ENCODE measurements at places on chromosomes 2 and 18.
A peak's percentile ranks its signal among the peaks of the same experiment; 100 is the strongest.

DNA sequence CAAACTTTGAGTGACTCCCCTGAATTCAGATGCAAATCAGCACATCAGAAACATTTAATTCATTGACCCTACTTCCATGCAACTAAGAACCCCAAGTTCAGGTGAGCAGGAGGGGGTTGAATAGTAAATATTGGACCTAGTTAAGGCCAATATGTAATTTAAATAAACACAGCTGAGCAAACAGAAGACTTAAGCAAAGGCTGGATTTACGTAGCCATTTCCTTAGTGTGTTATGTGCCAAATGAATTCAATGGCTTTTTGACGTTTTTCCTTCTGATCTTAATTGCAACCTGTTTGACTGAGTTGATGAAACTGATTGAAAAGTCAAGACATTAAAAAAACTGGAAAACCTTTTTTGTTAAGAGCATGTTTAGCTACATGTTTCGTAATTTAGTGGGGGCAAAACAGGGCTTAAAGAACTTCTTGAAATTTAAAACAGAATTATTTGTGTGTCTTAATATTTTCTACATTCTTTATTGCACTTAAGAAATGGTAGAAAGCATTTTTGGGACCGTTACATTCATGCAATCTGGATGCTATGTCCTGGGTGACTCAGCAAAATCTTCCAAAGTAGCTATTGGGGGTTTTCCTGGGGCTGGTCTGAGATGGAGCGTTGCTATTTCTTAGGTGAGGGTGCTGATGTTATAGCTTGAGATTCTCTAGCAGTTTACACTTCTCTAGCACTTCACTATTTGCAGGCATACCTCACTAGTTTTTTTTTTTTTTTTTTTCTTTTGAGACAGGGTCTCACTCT is 25.5 kb upstream of the KCNE4 start:
- DNase-seq = no peak

GRCh38 chr2:37616677-37617005 is 54.8 kb downstream of the CDC42EP3 start:
- DNase-seq = peak; percentile 44

DNA sequence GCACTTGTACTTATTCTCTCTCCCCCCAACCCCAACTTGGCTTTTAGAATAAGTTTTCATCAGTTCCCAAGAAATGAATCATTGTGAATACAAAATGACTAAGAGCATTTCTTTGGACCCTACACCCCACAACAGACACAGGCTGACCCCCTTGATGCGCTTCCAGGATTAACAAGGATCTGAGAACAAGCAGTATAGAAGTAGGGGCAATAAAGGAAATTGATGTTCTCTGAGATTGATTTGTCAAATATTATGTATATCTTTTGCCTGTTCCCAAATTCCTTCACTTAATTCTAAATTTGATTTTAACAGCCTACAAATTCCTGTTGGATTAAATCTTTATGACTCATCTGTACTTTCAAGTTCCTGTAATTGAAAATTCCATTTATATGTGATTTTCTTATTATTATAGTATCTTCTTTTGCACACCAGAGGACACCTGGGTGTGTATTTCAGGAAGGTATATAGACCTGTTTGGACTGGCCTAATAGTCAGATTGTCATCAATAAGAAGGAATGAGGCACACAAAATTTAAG is 10.2 kb upstream of the PTPN4 start:
- peak; percentile 72 for DNase-seq

DNA sequence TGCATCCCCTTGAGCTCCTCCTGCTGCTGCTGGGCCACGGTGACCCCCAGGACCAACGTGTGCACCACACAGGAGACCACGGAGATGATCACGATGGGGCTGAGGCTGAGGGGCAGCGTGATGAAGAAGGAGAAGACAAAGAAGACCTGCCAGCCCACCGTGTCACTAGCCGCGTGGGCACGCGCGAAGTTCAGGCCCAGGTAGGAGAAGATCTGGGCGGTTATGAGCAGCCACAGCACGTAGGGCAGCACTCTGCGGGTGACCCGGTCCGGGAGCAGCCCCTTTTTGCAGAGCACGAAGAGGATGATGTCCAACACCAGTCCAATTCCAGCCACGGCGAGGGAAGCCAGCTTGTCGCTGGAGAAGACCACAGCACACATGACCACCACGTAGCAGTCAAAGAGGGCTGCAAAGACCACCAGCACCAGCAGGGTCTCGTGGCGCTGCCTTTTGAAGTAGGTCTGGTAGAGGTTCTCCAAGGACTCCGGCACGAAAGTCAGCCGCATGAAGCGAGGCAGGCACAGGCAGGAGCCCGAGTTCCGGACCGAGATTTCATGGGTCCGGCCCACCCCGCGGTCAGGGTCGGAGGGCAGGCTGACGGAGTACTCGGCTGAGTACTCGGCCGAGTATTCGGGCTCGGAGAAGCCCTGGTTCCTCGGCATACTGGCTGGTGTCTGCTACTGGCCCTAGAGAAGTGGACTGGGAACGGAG is 1.6 kb downstream of the ADCY3 start:
- no peak for DNase-seq

DNA sequence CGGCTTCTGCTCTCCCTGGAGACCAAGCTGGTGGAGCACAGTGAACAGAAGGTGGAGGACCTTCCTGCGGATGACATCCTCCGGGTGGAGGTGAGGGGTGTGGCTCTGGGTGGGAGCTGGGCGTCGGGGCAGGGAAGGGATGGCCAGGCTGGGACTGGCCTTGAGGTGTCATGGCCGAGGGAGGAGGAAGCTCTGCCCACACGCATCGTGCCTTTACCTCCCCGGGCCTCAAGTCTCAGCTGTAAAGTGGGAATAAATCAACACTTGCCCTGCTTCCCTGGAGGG is 98.2 kb downstream of the DYSF start:
- DNase-seq = no peak
